ENCODE measurements at places on chromosomes 12 and 14. TPM values are rescaled to one million over a fixed set of nuclear protein-coding genes. Genes with fewer than 3 reads are reported as not detected.

Gene MIPOL1
- 24.8 TPM for total RNA-seq

Gene ABCD2
- 1.5 TPM for total RNA-seq

DNA sequence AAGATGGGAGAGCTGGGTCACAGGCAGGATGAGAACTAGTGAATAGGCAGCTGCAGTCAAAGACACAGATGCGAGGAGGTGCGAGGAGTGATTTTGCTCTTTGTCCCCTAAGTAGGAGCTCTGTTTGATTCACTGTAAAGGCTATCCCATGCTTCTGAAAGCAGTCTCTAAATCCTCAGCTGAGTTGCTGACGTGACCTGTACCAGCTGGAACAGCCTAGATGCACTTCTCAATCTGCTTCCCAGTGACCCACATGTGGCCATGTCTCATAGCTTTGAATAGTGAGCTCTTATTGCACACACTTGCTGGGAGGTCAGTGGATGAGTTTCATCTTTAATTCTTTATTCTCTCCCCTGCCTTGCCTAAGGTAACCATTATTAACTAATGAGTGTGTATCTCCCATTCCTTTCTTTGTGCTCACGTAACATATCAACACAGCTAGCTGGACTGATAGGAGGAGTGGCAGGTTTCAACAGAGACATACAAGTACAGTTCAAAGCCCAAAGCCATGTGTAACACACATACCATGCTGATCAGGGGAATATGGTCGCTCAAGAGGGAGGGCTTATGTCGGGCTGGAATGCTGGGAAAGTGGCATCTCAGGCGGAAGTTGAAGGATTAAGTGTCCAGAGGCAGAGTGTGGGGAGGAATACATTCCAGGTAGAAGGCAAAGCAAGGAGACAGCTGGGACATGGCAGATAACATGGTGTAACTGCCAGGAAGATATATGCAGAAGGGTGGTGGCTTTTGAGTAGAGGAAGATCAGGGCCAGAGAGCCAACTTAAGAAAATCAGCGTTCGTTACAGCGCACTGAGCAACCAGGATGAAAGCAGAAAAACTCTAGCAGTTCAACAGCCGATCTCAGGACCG is 15.4 kb upstream of the YY1 start:
- no peak for DNase-seq

GRCh38 chr14:88804035-88804434 is 11.3 kb upstream of the EML5 start:
- DNase-seq: no peak

Gene BATF
- total RNA-seq: 12.0 TPM

Gene ADGRD1
- 35.8 TPM for total RNA-seq

DNA sequence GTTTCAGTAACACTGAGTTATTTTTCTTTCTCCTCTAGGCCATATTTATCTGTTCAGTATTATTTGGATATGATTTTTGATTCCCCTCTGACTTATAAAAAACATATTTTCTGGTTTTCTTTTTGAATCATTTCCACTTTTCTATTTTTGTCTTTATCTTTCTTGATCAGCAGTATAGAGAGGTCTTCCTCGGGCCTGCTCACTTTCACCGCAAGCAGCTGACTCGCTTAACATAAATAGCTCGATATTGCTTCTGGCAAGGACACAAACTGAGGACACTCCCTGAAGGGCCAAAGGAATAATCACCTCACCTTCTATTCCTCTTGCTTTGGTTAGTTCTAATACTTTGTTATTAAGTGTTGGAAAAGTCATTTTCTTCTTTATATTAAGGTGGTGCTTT is 25.8 kb upstream of the TRHDE start:
- no peak for DNase-seq

DNA sequence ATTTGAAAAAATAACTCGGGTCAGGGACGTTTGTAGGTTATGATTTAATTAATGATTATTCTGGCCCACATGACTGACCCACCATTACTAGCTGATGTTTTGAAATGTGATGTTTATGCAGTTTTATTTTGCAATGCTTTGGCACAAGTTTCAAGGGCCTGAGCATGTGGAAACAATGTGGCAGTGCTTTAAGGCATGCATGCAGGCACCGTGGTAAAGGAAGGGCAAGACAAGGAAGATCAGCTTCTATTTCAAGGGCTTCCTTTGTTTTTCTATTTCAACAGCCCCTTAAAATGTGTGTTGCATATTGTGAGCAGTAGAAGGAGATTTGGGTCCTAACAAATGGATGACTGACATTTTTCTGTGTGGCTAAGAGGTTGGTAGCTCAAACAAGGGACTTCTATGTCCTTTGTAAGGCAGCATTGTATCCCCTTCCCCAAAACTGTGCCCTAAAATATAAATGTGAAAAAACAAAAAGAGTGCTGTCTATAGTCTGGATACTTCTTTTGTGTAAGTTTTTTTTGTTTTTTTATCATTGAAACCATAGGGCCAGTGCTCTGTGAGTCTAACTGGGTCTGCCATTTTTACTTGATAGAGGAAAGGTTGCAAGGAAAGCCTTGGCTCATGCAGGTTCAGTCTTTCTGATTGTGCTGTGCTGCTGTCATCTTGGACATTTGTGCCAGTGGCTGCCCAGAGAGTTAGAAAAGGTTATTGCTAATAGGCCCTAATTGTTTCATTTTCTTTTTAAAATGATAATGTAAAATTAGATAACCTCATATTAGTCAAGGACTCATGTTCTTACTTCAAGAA is 103.5 kb downstream of the FGD4 start:
- DNase-seq: no peak

Gene PIANP
- 5.6 TPM for total RNA-seq

Gene IL31
- total RNA-seq: not detected

- no peak for DNase-seq
Observed at GRCh38 chr14:64095620-64096019, 198.6 kb downstream of the ESR2 start.

DNA sequence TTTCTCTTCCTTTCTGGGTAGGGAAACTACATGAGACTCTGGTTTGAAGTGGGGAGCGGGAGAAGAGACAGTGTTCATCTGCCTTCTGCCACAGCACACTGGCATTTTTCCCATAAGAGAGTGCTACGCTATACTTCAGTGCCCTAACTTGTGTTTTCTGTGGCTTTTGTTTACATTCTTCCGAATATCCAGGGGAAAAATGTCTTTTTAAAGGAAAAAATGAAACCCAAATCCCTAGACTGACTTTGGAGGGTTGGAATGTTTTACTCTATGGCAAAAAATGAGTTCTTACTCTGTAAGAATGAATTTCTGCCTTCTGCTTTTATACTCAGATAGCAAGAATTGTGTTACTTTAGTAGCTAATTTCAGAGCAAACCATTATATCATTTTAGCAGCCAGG is 88.1 kb upstream of the TMEM263 start:
- DNase-seq: no peak

GRCh38 chr14:92635896-92636295 is 112.5 kb downstream of the LGMN start:
- no peak for DNase-seq

DNA sequence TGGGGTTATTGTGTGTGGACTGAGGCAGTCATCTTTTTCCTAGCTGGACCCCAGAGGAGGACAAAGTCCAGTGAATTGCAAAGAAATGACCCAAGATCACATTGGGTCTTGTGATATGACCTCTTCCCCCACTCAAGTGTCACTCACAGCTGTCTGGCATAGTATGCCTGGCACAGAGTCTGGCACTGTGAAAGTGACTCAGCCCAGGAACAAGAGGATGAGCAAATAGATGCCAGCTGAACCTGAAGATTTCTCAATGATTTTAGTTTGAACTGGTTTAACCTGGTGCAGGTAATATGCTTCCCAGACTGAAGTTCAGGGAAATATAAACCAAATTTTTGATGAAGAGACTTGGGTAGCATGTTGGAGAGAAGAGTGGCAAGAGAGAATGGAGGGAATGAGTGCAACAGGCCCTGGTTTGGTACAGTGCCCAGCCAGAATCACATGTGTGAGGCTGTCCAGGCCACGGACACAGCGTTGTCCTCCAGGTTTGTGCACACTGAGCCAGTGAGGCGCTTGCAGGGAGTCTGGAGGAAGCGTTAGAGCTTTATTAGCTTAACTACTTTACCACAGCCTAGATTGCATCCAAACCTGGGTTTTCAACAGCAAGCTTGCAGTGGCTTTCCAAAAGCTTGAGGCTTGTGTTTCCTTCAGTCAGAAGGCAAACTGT is 332.9 kb downstream of the NUAK1 start:
- DNase-seq: no peak

DNA sequence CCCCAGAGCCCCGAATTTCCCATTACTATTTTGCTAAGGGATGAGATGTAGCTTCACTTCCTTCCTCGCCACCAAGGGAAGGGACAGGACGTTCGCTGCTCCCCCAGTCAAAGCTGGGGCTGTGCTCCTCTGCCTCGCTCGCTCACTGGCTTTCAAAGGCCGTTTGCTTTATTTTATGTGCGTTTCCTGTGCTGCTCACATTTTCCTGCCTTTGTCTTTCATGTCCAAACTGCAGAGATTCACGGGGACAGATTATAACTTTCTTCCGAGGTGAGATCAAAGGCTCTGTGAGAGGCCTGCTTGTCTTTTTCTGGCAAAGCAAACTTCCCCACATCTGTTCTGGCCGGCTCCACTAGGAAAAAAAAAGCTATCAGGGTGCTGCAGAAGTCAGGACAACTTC is 76.0 kb upstream of the FZD10 start:
- DNase-seq: no peak

Gene ACRBP
- 0.74 TPM for total RNA-seq

Gene MGP
- total RNA-seq: 1,065 TPM

DNA sequence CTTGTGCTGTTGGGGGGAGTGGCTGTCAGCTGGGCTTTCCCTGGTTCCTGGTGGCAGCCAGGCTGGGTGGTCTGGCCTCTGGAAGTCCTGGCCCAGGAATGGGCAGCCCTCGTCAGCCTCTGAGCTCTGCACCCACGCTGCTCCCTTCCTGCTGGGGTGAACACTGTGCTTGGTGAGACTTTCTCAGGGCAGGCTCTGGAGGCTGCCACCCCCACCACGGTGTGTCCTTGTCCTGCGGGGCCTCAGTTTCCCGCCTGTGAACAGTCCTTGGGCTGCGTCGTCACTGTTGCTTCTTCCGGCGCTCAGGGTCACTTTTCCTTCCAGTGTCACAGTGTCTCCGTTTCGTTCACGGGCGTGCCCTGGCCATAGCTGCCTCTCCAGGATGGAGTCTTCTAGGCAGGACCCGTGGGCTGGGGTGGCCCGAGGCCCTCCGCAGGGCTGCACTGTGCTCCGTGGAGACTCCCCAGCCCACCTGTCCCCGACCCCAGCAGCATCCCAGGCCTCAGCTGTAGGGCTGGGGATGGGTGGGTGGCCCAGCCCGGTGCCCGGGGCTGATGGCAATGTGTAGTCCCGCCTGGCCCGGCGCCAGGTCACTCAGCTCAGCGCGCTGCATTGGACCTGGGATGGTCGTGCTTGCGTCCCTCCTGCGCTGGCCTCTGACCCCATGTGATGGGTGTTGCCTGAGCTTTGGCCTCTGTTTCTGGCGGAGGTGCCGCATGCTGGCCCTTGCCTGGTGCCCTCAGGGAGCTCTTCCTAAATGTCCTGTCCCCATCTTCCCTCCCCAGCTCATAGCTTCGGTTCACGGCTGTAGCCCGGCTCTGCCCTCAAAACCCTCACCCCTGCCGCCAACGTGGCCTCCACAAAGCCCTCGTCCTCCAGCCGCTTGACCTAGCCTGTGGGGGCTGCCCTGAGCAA is 6.8 kb downstream of the KIF26A start:
- DNase-seq: no peak

- DNase-seq: no peak
Observed at GRCh38 chr12:26869104-26869494, 36.1 kb upstream of the ITPR2 start.

DNA sequence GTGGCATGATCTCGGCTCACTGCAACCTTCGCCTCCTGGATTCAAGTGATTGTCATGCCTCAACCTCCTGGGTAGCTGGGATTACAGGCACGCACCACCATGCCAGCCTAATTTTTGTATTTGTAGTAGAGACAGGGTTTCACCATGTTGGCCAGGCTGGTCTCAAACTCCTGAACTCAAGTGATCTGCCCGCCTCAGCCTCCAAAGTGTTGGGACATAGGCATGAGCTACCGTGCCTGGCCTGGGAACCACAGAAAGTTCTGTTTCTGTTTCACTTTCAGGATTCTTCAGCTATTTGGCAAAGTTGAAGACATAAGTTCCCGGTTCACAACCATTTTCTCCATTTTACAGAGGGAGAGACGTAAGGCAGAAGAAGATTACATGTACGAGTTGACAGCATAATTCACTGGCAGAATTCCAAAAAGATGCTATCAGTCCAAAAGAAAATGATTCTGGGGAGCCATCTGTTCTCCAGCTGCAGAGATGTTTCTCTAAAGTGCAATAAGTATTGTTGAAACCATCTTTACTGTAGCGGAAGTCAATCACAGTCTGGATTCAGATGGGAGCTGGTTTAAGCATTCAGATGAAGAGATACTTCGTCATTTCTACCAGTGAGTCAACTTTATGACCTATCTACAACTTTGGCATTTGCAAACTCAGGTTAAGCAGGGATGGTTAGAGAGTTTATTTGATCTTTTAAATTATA is 8.1 kb upstream of the RNF34 start:
- DNase-seq: no peak

DNA sequence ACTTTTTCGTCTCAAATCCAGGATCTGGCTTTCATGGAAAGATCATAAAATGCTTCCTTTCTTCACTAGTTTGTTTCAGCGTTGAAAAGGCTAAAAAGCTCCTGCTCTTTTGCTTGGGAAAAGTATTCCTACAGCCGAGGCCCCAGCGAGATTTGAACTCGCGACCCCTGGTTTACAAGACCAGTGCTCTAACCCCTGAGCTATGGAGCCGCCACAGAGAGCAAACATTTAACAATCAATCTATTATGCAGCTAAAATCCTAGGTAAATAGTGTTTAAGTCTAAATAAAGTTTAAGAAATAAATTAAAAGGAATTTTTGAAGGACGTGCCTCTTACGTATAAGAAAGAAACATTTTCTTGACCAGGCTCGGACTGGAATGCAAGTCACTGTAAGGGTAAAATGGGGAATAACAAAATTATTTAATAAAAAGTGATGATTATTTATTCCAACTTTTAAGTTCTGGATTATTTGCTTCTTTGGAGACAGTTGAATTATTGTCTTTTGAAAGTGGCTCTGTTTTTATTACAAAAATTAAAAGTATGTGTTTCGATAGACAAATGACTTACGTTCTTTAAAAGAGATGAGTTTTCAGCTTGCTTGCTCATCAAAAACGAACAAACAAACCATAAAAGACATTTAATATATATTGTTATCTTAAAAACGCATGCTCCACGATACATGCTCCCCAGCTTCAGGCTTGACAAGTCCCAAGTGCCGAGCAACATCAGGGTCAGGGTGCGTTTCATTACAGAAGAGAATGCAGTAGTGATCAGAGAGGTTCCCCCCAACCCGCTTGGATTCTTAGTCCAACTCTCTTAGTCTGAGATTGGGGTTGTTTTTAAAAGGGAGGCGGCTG is 10.2 kb downstream of the OR6S1 start:
- no peak for DNase-seq

Gene CRIP2
- 126 TPM for total RNA-seq

GRCh38 chr12:130706311-130706710 is 9.8 kb downstream of the RIMBP2 start:
- DNase-seq: no peak

Gene PLEK2
- 4.4 TPM for total RNA-seq

Gene SMIM41
- total RNA-seq: 1.5 TPM

- DNase-seq: no peak
Observed at GRCh38 chr14:32469388-32470160, 140.5 kb downstream of the AKAP6 start.

Gene CCDC88C
- 42.2 TPM for total RNA-seq
